ENCODE measurements at places on chromosomes 6 and 20.

- no peak for DNase-seq
Observed at GRCh38 chr6:130615816-130616215, 211.4 kb upstream of the SMLR1 start.

GRCh38 chr6:12113190-12113577 lies 101.1 kb downstream of the HIVEP1 start:
- no peak for DNase-seq

- no peak for DNase-seq
Observed at GRCh38 chr6:1609041-1609647, 571 bp upstream of the FOXC1 start.

DNA sequence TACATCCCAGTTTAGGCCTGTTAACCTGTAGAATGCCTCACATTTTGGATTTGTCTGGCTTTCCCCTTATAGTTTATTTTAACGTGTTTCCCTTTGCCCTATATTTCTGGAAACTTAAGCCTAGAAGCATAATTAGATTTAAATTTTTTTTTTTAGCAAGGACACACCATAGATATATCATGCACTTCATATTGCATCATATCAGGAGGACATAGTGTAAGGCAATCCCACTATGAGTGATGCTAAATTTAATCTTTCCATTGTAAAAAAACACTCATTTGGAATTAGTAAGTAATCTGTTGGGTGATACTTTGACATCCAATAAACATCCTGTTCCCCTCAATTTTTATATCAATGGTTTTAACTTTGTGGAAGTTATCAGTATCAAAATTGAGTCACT lies 10.3 kb upstream of the FAXC start:
- DNase-seq, result no peak

GRCh38 chr6:40774932-40775331 lies 187.8 kb upstream of the LRFN2 start:
- no peak for DNase-seq

- no peak for DNase-seq
Observed at GRCh38 chr6:66032626-66033025, 325.6 kb upstream of the EYS start.

DNA sequence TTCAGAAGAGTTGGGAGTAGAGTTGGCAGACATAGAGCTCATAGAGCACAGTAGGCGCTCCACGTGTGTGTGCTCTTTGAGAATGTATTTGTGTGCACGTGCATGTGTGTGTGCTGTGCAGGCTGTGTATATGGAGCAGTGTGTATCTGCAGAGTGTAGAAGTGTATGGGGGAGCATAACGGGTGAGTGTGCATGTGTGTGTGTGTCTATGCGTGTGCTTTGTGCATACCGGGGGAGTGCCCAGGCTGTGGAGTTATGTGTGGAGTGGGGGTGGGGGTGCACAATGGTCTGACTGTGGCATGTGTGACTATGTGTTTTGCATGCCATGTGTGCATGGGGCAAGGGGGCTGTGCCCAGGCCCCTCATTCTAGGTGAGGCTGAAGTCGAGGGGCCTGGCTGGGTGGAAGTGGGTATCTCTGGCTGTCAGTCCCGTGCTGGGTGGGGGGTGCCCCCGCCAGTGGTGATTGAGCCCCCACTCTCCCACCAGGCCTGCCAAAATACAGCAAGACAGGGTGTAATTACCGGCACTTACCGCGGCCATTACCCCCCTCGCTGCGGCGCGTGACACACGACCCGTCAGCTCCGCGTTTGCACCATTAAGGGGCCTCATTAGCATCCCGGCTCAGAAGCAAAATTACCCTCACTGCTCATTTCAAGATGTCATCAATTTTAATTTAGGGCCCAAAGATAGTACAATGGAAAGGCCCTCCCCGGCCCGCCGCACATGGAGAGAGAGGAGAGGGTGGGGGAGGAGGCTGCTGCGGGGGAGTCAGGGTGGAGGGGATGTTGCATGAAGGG lies 39.1 kb downstream of the MDFI start:
- no peak for DNase-seq

DNA sequence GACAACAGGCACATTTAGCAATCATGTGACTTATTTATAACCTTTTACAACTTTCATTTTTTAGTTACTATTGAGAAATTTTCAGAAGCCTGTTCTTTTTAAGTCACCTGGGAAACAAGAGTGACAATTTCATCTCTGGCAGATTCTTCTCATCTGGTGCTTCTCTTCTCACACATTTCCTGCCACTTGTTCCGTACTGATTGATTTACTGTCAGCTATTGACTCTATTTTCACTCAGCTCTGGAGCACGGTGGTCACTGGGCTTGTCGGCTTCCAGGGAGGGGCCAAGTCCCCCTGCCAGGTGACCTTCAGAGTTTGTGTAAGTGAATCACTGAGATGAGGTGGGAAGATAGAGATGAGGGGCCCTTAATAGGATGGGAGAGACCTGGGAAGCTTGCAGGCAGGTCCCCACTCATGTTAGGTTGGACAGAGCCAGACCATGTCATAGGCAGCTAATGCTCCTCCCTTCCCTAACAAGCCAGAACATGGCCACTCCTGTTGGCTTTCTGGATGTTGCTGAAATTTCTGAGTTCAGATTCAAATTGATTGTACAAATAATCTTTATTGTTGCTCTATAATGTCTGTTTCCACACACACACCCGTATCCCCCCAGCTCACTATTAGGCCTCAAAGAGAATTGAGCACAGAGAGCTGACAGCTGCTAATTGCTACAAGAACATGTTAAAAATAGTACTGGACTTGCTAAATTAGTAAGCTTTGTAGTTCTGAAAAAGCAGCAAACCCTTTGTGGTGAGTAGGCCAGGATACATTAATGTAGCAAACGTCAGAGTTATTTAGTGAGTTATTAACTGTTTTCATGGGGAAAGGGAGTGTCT lies 13.3 kb downstream of the DUSP22 start:
- DNase-seq, result no peak

DNA sequence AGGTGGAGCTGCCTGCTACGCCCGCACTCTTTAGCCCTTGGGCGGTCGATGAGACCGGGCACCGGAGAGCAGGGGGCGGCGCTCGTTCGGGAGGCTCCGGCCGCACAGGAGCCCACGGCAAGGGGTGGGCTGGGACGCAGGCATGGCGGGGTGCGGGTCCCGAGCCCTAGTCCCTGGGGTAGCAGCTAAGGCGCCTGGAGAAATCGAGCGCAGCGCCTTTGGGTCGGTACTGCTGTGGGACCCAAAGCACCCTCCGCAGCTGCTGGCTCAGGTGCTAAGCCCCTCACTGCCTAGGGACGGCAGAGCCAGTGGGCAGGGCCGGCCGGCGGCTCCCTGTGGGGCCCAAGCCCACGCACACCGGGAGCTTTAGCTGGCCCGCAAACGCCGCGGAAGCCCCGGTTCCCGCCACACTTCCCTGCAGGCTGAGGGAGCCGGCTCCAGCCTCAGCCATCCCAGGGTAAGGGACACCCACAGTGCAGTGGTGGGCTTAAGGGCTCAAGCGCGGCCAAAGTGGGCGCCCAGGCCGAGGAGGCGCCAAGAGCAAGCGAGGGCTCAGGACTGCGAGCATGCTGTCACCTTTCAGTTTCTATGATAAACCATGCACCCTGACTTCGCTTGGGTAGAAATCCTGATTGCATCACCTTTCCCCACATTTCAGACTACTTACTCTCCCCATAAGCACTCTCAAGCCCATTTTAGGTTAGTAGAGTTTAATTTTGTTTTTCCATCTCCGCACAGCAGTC lies 52.0 kb downstream of the MYLIP start:
- no peak for DNase-seq

DNA sequence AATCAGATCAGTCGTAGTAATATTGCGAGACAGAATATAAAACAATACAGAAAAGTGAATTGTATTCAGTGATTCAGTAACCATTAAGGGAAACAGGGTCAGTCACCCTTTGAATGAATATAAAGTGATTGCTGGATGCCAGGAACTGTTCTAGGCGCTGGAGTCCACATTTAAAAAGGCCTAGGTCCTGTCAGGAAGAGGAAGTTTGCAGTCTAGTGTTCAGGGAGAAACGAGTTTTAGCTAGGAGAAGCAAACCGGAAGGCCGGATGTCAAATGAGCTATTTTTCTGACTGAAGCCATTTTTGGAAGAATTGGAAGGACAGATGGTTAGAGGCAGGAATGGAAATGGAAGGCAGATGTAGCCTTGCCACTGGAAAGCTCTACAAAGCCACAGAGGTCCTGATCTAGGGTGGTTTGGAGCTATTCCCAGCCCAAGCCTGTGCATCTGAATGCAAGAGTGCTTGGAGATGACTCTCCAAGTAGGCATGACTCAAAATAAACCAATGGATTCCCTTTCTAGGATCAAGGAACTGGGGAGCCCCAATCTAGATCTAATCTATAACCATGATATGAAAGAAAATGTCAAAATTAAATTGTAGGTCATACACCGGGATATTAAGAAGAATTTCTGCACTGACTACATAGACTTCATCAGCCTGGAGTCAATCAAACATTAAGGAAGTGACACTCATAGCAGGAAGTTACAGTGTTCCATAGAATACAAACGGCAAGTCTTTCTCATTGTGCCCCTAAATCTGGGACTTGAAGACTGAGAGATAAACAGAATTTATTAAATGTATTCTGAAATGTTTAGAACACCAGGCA lies 36.8 kb upstream of the CDKAL1 start:
- no peak for DNase-seq

DNA sequence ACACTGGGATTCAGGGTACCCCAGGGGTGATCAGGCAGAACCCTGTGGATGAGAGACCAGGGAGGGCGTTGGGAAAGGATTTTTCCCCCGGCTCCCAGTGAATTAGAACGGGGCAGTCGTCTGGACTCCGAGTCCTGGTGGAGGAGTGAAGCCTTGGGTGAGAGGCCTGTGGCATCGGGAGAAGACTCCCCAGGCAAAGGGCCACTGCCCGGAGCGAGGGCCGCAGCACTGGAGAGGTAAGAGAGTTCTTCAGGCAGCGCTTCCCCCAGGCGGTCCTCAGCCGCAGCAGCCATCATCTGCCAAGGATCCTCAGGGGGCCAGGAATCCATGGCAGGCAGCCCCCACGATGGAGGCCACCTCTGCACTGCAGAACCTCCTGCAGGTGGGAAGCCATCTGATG lies 663 bp downstream of the C6orf15 start:
- no peak for DNase-seq

- DNase-seq, result no peak
Observed at GRCh38 chr6:166068768-166069167, 98.9 kb downstream of the TBXT start.

DNA sequence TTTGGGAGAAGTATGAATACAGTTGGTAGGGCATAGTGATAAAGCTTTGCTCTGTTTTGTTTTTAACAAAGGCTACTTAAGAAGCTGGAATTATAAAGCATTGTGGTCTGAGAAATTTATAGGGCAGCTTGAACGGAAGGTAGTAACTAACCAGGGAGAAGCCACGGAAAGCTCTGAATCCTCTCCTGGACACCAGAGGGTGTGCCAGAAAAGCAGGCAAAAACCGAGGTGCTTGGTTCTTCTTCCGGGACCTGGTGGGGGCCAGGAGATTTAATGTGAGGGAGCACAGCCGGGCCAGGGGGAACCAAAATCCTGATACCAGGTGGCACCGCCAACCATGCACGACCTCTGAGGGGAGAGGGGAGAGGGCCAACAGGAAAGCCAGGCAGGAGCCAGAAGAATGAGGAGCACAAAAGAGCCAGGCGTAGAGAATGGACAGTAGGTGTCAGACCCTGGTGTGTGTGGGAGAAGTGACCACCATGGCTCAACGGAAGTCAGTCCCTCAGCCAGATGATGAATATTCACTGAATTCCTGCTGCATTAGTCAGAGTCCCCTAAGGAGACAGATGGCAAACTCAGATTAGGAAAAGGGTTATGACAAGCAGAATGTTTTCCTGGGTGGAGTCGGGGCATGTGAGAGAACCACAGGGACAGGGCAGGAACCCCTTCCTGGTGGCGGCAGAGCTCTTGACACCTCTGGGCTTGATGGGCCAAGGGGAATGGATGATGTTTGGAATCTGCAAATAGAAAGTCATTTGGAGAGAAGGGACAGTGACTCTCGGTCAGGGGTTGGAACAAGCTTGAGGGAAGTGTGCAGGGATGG lies 262.3 kb downstream of the ZNF217 start:
- no peak for DNase-seq

GRCh38 chr6:5282191-5282623 lies 20.9 kb downstream of the FARS2 start:
- no peak for DNase-seq

DNA sequence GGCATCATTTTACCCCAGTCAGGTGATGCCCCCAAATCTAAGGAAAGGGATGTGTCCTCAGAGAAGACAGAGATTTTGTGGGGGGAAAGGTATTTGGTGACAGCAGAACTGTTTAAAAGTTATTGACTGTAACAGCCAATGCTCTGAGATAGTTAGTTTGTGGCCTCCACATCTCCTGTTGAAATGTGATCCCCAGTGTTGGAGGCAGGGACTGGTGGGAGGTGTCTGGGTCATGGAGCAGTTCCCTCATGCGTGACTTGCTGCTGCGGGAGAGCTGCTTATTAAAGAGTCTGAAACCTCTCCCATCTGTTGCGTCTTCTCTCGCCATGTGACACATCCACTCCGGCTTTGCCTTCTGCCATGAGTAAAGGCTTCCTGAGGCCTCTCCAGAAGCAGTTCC lies 282.8 kb upstream of the FOXQ1 start:
- DNase-seq, result no peak

- DNase-seq, result no peak
Observed at GRCh38 chr6:34648806-34649205, 47.8 kb downstream of the ILRUN start.

- DNase-seq, result no peak
Observed at GRCh38 chr6:136820561-136820960, 1.8 kb upstream of the PEX7 start.

GRCh38 chr6:69422475-69422874 lies 374.3 kb downstream of the LMBRD1 start:
- no peak for DNase-seq

- no peak for DNase-seq
Observed at GRCh38 chr6:110408901-110409300, 6.5 kb downstream of the DDO start.

- DNase-seq, result no peak
Observed at GRCh38 chr20:40255365-40255764, 433.7 kb downstream of the MAFB start.

DNA sequence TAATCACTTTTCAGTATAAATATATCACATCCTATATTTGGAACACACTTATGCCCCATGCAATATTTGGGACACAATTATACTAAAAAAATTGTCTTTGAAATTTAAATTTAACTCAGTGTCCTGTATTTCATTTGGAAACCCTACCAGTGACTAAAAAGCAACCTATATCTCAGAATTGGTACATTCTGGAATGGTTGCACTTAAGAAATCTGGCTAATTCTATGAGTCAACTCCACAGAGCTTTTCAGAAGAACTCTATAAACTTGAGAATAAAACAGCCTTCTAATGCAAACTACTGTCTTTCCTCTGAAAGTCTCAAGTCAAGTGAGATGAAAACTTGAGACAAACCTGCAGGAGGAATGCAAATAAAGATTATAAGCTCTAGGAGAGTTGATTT lies 320.2 kb downstream of the MAFB start:
- no peak for DNase-seq

DNA sequence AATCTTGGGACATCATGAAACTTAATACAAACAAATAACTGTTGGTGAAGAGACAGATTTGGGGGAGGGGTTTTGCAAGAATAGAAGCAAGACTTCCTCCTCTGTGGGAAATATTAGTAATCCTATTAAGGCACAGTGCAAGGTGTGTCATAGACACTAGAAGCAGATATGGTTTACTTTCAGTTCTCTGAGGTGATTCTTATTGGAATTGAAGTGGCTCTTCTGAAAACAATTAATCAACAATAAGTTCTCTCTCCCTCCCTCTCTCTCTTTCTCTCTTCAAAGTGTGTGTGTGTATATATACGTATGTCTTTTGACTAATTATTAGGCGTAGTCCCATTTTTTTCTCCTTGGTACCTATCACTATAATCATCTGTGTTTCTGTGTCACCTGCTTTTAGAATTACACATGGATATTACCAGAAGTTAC lies 99.8 kb downstream of the HIVEP2 start:
- no peak for DNase-seq
